Stimulated activated CD4-positive, alpha-beta T cell treated with anti-CD3 and anti-CD28 coated beads, TNF-alpha, amount 100 ng/mL, for 48 hours (primary cell): ENCODE measurements at places on chromosomes 6 and 20.

DNA sequence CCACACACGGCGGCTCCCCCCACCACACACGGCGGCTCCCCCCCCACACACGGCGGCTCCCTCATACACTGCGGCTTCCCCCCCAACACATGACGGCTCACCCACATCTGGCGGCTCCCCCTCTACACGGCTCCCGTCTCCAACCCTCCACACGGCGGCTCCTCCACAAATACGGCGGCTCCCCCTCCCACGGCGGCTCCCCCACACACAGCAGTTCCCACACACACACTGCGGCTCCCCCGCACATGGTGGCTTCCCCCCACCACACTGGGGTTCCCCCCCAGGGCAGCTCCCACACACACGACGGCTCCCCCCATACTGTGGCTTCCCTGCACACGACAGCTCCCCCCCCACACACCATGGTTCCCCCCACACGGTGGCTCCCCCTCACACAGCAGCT lies 98.0 kb downstream of the TTLL2 start:
- DNase-seq = no peak

DNA sequence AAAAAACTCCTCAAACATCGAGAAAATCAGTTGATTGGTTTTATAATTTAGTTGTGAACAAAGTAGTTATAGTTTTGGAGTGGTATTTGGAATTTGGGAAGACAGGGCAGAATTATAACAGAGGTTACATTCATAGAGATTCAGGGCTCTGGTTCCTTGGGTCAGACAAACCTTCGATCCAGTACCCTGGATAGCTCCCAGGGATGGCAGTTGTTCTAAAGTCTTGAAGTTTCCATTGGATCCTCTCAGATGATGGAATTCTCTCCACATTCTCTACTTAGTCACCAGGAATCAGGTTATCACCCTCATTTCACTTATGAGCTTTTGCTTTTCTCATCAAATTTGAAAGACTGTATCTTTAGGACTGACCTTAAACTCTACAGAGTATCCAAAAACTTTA lies 285.1 kb downstream of the CENPW start:
- no peak for DNase-seq

DNA sequence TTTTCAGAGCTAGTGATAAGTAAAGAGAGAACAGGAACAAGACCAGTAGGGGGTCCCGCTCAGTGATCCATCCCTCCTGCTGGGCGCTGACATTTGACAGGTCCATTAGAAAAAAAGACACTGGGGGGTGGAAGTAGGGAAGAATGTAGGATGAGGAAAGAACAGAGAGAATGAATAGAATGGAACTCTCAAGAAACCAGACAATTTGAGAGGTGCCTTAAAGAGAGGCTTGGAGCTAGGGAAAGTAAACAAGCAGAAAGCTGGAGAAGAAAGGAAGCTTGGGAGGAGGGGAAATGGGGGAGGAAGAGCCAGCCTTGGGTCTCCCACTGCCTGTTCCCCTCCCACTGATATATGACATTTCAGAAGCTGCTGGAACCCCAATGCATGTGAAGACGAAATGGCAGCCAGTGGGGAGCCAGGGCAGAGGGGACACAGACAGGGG lies 8.4 kb downstream of the GABBR1 start:
- DNase-seq = no peak

DNA sequence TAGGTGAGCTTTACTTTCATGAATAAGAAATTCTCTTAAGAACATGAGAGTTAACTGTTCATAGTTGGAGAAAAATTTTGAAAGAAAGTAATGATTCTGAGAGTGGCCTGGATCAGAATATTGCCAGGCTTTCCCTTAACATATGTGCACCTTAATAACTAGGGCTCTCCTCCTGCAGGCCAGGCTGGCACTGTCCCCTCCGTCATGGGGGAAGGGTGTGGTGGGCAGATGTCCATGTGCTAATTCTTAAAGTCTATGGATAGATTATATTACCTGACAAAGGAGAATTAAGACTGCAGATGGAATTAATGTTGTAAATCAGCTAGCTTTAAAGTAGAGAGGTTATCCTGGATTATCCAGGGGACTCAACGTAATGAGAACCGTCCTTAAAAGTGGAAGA lies 10.9 kb upstream of the KLHL32 start:
- no peak for DNase-seq

- DNase-seq = no peak
Measured at GRCh38 chr6:70375882-70376281, 37.4 kb upstream of the FAM135A start.

- DNase-seq = no peak
Measured at GRCh38 chr20:49964964-49965780, 17.6 kb upstream of the SNAI1 start.

GRCh38 chr20:22611636-22612035 lies 27.3 kb upstream of the FOXA2 start:
- no peak for DNase-seq

DNA sequence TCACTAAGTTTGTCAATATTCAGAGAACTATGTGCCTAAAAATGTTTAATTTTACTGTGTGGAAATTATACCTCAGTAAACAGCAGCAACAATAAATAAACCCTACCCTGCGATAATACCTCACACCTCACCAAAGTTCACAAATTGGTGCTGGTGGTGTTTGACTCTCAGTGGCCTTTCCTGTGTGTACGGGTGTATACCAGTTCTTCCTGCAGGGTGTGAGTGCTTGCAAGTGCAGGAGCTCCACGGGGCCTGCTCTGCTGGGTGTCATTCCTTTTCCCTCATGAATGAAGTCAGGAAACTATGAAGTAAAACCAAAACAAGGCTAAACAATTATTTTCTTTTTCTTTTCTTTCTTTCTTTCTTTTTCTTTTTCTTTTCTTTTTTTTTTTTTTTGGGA lies 4.1 kb upstream of the ENPP5 start:
- DNase-seq = no peak

DNA sequence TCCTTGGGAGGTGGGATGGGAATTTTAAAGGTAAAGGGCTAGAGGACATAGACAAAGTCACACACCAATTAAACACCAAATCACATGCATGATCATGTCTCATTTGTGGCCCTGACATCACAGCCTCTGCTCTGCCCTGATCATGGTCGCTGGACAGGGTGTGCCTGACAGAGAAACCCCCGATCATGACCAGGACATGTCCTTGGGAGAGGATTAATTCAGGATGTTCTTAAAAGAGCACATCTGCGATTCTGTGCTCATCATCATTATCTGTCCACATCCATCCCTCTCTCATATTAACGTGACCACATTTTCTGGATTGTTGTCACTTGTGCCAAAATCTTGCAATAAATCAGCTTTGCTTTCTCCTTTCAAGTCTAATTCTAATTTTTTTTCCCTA lies 7.7 kb upstream of the PBOV1 start:
- no peak for DNase-seq

GRCh38 chr6:44869321-44869897 lies 458.7 kb upstream of the RUNX2 start:
- DNase-seq = no peak

GRCh38 chr6:23280437-23280836 lies 711.1 kb downstream of the HDGFL1 start:
- no peak for DNase-seq

GRCh38 chr6:97947841-97948240 lies 664.8 kb upstream of the MMS22L start:
- DNase-seq = no peak

- DNase-seq = no peak
Measured at GRCh38 chr6:43886067-43886461, 116.1 kb downstream of the VEGFA start.

- DNase-seq = no peak
Measured at GRCh38 chr6:140897804-140898573, 1234.7 kb upstream of the GJE1 start.

DNA sequence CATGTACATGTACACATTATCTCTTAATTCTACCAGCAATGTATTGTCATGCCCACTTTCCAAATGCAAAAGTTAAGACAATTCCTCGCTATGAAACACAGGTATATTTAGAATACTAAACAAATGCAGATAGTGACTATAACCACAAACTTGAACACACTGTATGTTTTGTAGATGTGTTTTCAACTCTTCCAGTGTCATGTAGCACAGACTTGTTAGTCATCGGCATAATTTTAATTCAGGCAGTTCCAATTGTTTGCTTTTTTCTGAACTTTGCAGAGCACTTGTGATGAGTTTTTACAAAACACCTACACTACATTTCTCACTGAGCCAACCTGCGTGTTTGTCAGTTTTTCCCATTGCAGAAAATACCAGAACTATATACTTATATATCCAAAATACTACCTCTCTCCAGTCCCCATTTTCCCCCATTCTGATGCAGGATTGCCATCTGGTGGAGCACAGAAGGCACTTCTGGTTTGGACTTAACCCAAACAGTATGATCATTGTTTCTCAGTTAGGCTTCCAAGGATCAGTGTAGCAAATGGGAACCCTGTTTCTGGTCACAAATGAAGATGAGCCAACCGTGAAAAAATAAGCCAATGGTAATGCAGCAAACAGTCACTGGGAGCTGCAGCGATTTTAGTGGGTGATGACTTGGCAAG lies 143.4 kb downstream of the ADGRB3 start:
- no peak for DNase-seq

GRCh38 chr20:24836661-24837299 lies 112.3 kb upstream of the CST7 start:
- DNase-seq = no peak

DNA sequence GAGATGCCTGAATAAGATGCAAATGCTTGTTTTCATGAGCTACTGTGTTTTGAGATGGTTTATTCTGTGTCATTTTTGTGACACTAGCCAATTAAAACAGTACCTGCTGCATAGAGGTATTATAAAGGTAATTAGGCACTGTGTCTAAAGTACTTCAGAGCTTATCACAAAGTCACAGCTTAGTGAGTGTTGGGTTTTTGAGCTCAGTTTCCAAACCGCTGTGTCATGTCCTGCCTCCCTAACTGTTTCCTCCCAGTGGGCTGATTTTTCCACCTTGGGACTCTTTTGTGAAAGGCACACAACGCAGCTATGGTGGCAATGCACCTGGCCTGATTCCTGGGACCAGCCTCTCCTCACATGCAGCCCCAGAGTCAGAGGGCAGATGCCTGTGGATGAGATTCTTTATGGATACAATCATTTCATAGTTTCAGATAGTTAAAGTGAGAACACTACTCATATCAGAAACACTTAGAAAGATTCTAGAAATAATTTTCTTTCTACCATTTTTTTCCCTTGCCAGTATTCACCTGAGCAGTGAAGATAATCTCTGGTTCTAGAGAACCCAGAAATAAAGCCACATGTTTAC lies 41.3 kb upstream of the TAGAP start:
- DNase-seq = no peak

DNA sequence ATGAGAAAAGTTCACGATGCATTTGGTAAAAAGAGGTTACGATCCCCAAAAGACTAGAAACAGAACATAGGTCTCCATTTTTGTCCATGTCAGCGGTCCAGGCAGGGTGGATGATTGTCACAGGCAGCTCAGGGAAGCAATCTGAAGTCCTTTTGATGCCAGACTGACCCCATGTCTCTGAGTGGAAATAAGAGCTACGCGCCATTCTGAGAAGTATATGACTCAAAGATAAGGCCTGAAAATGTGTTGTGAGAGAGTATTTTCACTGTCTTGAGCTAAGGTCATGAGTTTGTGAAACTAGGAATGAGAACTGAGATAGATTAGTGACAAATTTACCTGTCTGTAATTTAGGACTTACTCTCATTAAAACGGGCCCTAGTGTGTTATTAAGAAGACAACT lies 69.5 kb downstream of the LYRM4 start:
- DNase-seq = no peak

DNA sequence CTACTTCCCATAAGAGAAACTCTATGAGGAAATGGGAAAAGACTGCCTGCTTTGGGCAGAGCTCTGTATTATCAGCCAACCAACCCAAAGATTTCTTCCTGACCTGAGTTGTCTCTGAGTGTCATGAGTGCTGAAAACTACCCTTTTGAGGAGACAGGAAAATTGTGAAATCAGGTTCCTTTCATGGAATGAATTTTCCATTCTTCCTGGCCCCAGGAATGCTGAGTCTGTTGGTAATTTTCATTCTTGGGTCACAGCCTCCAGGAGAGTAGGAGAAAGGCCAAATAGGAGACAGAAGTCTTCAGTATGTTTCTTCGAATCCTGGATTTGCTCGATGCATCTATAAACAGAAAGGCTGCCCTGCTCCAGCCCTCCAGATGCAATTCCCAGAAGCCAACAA lies 53.6 kb downstream of the SCML4 start:
- no peak for DNase-seq

DNA sequence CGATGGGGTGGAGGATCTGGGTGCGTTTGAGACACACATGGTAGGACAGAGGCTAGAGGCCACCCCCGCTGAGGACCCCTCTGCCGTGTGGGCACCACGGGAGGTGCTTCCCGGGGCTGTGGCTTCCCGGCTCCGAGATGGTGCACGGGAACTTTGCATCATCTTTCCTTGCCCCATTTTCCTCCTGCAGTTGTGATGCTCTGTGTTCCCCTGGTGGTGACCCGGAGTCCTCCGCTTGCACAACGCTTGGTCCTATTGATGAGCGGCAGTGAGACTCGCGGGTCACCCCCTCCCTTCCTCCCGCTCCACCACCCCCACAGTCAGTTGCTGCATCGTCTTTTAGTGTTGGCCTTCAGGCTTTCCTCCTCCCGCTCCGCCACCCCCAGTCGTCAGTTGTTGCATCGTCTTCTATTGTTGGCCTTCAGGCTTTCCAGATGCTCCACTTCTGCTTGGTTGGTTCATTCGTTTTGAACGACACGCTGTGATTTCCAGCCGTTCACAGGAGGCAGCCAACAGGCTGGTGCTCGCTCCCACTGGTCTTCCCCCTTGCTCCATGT lies 37.3 kb downstream of the PYGB start:
- no peak for DNase-seq

GRCh38 chr6:126245077-126245476 lies 94.8 kb upstream of the CENPW start:
- DNase-seq = no peak

DNA sequence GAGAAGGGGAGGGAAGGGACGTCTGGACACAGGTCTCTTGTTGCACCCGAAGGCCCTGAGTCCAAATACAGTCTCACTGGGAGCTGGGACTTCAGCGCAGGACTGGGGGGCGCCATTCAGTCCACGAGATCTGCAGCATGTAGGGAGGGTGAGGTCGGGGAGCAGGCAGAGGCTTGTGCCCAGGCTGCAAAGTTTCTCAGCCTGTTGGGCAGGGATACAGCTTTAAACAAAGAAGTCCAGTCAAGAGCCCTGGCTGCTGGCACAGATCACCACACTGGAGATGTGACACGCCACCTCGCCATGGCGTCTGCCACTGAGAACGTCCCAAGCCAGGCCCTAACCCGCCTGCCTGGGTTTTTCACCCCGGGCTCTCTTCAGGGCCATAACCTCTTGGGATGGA lies 256.6 kb downstream of the DLL1 start:
- DNase-seq = no peak
